H1 (cell line): ENCODE measurements at places on chromosomes 13 and 19. TPM values are rescaled to one million over a fixed set of nuclear protein-coding genes. Genes with fewer than 3 reads are reported as not detected.

- DNase-seq: no peak
These were observed 10.1 kb upstream of the ZNF835 start for GRCh38 chr19:56681702-56682101.

DNA sequence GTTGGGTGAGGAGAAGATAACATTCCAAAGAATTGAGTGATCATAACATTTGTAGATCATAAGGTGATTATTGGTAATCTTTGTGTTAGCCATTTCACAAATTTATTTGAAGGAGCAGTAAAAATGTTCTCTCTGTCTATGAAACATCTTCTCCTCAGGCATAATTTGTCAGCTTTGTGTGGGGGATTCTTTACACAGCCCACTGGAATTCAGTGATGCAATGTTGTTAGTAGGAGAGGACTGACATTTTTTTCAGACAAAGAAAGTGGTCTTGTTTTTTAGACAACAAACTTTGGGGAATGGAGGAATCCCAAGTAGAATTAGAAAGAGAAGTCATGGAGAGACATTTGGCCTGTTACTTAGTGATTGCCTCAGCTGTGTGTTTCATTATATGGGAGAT lies 100.3 kb downstream of the ITGBL1 start:
- no peak for DNase-seq

- DNase-seq: no peak
These were observed 8.1 kb downstream of the PTPRS start for GRCh38 chr19:5332501-5332900.

Gene KIR3DL1
- total RNA-seq: not detected in 2 replicates

DNA sequence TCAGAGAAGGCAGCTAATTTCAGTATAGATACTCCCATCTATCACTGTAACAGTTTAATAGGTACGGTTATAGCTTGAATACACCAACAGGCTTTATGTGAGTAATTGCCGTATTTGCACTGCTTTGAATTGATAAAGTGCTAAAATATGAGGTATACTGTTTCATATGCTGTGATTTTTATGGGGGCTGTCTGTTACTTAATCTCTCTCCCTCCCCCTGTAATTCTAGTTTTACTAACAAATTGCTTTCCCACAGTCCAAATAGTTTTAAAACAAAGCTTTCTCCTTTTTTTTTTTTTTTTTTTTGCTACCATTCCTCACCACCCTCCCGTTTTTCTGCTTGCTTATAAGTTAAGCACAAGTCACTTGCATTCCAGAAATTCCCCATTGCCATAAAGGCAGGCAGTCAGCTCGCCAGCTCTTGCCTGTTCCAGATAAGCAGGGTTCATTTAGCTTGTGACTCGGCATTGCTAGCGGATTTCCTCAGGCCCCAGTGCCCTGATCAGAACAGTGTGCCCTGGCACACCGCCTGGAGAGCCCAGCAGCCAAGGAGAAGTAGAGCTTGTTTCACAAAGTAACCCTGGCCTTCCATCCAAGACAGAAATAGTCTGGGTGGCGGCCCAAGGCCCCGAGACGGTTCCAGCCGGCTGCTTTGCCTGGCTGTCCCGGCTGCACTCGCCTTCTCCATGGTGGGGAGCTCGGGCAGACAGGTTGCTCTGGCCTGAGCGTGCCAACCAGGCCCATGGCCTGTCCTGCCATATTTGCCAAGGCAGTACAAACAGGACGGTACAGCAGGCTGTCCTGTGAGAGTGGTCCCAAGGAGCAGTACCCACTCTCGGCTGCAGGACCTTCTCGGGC lies 43.5 kb upstream of the NPAS1 start:
- peak; percentile 62 for DNase-seq

Gene KIR3DL2
- total RNA-seq: not detected in 2 replicates

Gene LYPD3
- total RNA-seq: 4.0 and 4.1 TPM in 2 replicates

DNA sequence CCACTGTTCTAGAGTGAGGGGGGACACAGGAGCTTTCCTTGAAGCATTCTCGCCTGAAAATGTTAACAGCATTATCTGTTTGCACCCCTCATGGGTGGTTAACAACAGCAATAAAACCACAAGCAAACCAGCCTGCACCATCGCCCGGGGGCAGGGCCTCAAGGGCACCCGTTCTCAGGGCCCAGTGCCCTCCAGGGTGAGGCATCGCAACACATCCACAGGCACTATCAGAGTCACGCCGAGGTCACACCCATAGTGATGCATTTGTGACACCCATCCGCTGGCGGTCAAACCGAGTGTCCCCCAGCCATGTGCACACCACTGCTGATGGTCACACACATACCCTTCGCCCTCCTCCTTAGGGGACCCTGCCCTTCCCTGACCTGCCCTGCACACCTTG lies 4.6 kb downstream of the FUT5 start:
- DNase-seq: no peak
